NCI-H510A treated with DMSO at 0.1 percent for 48 hours (cell line): ENCODE measurements at places on chromosomes 6 and 20.
A peak's percentile ranks its signal among the peaks of the same experiment; 100 is the strongest.

- DNase-seq, result no peak
Measured at GRCh38 chr6:18680842-18681241, 293.7 kb downstream of the RNF144B start.

DNA sequence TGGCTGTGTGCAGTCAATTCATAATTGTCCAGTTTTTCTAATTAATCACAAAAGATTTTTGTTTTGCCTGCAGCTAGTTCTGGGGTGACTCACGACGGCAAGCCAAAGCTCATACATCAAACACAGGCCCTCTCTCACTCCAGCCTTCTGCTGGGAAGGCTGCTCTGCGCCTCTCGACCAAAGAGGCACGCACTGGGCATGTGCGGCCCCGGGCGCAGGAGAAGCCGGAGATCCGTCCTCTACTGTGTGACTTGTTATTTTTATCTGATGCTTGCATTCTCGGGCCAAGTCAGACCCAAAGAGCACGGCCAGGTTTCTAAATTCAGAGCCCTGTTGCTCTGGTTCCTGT is 98.5 kb downstream of the TFAP2A start:
- no peak for DNase-seq

DNA sequence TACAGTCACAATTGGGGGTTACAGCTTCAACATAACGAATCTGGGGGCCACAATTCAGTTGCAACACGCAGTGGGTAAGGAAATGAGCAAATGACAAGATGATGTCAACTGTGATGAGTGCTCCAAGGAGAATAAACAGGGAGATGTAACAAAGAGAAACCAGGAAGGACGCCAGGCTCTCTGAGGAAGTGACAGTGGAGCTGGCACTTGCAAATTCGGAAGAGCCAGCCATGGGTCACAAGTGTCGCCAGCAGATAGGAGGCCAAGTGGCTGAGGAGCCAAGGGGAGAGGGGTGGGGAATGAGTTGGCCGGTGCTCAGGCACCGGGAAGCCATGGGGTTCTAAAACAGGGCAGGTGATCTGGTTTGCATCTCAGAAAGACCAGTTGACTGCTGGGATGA is 136.4 kb downstream of the EYA2 start:
- no peak for DNase-seq

- no peak for DNase-seq
Measured at GRCh38 chr20:39849664-39850063, 839.4 kb downstream of the MAFB start.

GRCh38 chr6:36053878-36054277 is 26.3 kb downstream of the MAPK14 start:
- DNase-seq, result no peak

DNA sequence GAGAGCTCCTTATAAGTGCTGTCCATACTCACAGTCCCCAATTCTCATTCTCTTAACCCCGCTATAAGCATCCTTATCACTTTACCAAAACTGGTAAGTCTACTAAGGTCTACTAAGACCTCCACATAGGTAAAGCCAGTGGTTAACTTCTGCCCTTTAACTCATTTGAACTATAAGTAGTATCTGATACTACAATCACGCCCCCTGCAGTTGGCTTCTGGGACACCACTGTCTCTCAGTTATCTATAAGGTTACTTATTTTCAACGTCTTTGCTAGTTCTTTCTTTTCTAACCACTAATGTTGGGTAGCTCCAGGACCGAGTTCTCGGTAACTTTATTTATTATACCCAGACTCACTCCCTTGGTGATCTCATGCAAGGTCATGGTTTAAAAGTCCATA is 142.6 kb downstream of the ARHGAP18 start:
- peak; percentile 1 for DNase-seq

DNA sequence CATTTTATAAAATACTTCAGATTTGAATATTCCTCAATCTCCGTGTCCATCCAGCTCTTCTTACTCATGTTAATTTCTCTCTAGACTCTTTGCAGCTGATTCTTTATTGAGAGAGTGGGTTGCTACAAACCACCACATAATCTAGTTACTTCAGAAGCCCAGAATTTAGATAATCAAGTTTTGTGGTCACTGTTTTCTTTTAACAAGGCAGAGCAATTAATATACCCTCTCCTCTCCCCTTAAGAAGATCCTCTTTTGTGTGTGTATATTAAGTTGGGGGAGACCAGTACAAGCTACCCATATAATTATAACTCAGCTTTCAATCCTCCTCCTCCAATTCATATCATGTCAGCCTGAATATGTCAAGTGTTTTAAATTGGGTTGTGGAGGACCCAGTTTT is 95.1 kb downstream of the IRAK1BP1 start:
- no peak for DNase-seq

DNA sequence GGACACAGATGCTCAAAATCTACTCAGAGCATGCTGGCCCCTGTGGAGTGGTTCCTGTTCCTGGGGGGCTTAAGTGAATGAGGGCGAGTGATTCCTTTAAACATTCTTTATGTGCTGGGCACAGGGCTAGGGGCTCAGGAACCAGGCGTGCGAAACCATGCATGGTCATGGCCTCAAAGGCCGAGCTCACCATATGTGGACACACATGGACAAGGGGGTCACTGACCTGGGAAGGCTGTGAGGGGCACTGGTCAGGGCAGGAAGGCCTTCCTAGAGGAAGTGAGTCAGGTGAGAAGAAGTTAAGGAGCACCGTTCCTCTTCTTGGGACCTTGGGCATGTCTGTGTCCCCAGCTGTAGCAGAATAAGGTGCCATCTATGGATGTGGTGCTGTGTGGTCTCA is 74.6 kb upstream of the BHLHE23 start:
- no peak for DNase-seq

DNA sequence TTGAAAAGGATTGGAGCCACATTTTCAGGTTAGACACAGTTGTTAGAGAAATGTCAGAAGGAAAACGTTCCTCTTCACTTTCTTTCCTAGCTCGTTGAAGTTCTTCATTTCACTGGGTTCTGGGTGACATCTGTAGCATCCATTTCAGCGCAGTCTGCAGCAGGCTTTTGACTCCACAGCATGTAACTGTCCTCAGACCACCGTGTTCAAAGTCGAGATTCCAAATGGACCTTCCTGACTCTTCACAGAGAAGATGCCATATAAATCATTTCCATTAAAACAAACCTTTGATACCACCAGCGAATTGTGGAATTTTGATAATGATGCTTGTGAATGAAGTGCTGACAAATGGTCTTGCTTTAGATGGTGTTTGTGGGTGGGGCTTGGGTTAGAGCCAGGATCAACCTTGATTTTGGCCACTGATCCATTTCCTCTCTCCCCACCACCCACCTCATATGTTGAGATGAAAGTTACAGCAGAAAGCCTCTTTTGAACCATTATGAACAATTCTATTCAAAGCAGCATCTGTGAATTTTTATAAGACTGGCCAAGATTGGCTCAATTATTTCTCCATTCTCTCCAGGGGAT is 185.3 kb upstream of the PREP start:
- no peak for DNase-seq

- DNase-seq, result no peak
Measured at GRCh38 chr6:106520711-106521401, 108.4 kb downstream of the RTN4IP1 start.

DNA sequence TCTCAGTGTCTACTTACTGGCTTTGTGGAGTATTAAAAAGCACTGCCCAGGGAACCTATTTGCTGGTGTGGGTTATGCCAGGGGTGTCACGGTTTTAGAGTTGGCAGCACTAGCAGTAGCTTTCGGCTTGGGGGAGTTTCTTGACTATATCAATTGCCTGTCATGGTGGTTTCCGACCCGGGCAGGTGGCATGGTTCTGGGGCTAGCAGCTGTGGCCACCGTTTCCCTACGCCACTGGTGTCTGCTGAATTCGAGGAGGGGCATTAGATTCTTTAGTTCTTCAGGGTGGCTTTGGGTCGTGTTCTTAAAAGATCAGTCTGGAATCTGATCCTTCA is 55.6 kb upstream of the FOXC1 start:
- DNase-seq, result no peak

- peak; percentile 56 for DNase-seq
Measured at GRCh38 chr20:59032713-59033059, 551 bp upstream of the ATP5F1E start.

DNA sequence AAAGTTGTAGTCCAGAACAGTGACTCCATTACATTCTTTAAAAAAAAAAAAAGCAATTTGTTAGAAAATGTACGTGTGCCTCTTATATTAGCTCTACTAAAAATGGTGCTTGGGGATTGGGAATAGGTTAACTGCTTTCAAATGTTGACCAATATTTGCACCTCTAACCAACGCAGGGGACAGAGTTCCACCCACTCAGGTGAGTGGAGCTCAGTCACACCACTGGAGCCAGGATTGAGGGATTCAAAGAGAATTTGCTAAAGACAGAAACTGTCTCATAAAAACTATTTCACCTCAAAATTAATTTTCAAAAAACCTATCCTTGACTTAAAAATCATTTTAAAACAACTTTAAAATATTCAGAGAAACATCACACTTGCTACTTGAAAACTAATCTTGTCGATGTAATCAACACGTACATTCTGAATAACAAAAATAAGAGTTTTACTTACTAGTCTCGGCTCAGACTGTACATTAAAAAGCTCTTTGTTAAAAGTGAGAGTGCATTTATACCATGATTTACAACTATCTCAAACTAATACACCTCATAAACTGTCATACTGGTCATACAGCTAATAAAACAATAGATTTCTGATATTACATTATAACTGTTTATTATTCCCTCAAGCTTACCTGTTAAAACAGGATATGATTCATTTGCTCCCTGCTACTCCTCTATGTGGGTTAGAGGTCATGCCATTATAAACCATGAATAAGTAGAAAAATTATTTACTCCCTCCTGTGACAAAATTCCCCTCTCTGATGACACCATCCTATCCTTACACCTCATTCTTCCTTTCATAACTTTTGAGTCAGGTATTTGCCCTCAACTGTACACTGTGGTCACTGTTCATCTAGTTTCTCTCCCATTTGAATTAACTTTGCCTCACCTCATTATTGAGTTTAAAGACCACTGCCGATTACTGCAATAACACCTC is 88.6 kb downstream of the PDE10A start:
- DNase-seq, result no peak

- no peak for DNase-seq
Measured at GRCh38 chr6:35969646-35970045, 48.7 kb upstream of the SRPK1 start.

- DNase-seq, result no peak
Measured at GRCh38 chr6:5457041-5457440, 195.7 kb downstream of the FARS2 start.

DNA sequence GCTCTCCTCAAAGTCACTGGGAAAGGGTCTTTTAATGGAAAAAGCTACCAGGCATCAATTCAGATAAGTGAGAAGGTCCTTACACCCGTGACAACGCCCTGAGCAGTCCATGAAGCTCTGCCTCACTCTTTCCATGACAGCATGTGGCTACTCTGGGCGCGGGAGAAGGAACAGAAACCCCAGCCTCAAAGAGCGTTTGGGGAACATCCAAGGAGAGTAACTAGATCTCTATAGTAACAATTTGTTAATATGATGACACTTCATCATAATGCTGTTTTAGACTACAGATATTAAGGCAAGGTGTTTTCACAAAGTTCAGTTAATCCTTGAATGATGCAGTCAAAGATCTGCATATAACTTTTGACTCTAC is 55.2 kb downstream of the KIF6 start:
- DNase-seq, result no peak

DNA sequence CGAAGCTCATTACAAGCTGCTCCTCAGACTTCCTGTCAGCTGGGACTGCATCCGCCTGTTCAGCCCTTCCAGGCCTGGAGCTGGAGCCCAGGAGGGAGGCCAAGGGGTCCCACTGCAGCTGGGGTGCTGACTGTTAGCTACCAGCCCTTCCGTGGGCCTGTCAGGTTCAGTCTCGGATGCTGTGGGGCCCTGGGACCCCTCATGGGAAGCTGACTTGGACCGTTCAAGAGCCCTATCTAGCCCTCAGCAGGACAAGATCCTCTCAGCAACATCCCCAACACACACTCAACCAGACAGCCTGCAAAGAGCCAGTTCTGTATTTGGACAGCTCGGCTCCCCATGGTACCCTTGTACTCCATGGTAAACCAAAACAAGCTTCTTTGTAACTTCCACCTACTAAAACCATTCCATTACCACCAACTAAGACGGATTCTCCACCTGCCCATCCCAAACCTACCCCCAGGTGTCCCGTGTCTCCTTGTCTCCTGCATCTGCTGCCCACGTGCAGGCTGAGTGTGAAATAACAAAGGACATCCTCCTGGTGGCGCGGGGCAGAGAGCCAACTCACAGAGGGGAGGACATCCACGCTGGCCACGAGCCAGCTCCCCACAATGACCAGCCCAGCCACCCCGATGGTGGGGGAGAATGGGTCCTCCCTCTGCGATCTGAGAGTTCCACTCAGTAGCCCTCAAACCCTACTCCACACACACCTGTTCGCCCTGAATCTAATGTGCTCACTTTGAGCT is 111.2 kb downstream of the TAF4 start:
- DNase-seq, result no peak

DNA sequence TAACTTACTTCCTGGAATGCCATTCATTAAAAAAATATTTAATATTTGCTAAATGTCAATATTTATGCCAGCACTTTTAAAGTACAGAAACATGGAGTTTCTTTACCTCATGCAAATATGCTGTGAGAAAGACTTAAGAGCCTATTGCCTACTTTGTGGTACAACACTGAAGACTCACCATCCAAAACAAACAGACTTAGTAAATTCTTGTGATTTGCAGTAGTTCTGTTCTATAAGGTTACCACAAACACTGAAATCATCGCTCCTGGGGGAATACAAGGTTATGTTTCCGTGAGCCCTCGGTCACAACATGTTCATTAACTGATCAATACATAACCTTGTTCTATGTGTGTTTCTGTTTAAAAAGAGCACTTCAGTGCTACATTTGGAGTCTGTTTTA is 78.3 kb downstream of the ATG5 start:
- no peak for DNase-seq

GRCh38 chr20:51446230-51446629 is 96.3 kb downstream of the NFATC2 start:
- DNase-seq, result no peak

DNA sequence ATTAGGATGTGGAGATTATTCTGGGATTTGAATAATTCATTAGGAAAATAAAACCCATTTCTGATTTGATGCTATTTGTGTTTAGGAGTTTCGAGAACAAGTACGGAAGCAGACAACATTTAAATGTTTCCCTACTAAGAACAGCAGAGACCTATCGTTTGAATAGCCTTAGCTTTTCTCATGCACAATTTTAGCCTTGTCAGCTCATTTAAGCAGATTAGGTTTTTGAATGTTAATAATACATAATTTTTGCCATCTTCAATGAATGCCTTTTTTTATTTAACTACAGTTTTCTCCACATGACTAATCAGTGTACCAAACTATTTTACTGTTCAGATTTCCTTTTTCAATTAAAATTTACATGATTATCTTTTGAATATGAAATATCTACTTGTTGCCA is 592.0 kb downstream of the BCKDHB start:
- no peak for DNase-seq
